ENCODE measurements at places on chromosomes 2 and 18.
A peak's percentile ranks its signal among the peaks of the same experiment; 100 is the strongest.

- H3K4me1 ChIP-seq = no peaks in the 10 kb centered on the region
- DNase-seq = no peak
- peaks cover 27% of the 10 kb centered on the region for H3K36me3 ChIP-seq
- H3K27me3 ChIP-seq = no peaks in the 10 kb centered on the region
- no peak overlapping the region for H3K27ac ChIP-seq
These were observed 17.6 kb downstream of the MYL12B start for GRCh38 chr18:3279201-3280185.

DNA sequence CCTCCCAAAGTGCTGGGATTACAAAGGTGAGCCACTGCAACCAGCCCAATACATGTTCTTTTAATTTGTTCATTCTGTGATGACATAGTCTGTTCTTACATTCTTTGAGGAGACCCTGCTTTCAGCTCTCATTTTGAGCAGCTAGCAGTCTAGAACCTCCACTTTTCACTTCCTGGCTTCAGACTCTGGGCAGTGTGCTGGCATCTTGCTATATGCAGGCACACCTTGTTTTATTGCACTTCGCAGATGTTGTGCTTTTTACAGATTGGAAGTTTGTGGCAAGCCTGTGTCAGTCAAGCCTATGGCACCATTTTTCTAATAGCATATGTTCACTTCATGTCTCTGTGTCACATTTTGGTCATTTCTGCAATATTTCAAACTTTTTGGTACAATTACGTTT lies 72.4 kb downstream of the PRKCE start:
- no peak overlapping the region for H3K4me3 ChIP-seq
- no peak overlapping the region for H3K27ac ChIP-seq
- no peaks in the 10 kb centered on the region for H3K36me3 ChIP-seq
- no peak for DNase-seq
- H3K27me3 ChIP-seq = no peaks in the 10 kb centered on the region

GRCh38 chr18:48928787-48929186 lies 22.0 kb downstream of the SMAD7 start:
- DNase-seq = peak; percentile 89
- peaks cover 97% of the 10 kb centered on the region for H3K4me1 ChIP-seq
- H3K27me3 ChIP-seq = no peaks in the 10 kb centered on the region
- no peaks in the 10 kb centered on the region for H3K36me3 ChIP-seq
- H3K4me3 ChIP-seq = peak overlapping the region; percentile 15

DNA sequence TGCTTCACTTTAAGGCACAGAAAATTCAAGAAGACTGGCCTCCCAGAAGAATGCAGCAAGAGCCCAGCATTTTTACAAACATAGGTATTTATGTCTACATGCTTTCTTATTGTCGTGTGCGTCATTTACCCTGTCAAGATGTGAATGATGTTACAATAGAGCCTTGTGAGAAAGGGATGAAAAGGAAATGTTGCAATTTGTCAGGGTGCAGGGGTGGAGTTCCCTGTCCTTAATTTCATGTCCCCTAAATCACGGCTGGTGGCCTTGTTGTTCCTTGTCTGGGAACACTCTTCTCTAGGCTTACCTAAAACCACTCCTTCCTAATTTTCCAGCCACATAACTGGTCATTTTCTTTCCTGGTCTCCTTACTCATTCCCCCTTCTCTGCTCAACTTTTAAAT lies 194.2 kb downstream of the TXNL1 start:
- DNase-seq = no peak
- no peaks in the 10 kb centered on the region for H3K27me3 ChIP-seq
- no peaks in the 10 kb centered on the region for H3K4me1 ChIP-seq
- no peak overlapping the region for H3K4me3 ChIP-seq

DNA sequence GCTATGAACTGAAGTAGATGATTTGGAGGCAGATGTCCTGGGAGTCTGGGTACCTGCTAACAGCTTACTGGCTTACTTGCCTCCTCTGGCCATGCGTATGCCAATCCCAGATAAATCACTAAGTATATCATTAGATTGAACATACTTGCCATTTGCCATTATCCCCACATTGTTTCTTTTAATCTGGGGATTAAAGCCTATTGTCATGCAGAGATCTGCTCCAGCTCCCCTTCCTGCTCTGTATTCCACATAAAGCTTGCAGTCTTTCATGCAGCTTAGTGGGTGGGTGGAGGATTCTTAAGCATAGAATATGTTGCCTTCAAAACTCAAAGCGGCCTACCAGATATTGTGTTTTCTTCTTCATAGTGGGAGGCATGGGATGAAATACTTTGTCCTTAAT lies 311.8 kb upstream of the MMADHC start:
- DNase-seq = no peak
- no peaks in the 10 kb centered on the region for H3K4me1 ChIP-seq
- H3K27ac ChIP-seq = no peak overlapping the region
- H3K4me3 ChIP-seq = no peak overlapping the region

- no peak for DNase-seq
- no peaks in the 10 kb centered on the region for H3K27me3 ChIP-seq
- no peak overlapping the region for H3K4me3 ChIP-seq
- H3K4me1 ChIP-seq = no peaks in the 10 kb centered on the region
- H3K27ac ChIP-seq = no peak overlapping the region
- H3K36me3 ChIP-seq = peaks cover 1% of the 10 kb centered on the region
These were observed 66.0 kb upstream of the FAM136A start for GRCh38 chr2:70367722-70368323.

DNA sequence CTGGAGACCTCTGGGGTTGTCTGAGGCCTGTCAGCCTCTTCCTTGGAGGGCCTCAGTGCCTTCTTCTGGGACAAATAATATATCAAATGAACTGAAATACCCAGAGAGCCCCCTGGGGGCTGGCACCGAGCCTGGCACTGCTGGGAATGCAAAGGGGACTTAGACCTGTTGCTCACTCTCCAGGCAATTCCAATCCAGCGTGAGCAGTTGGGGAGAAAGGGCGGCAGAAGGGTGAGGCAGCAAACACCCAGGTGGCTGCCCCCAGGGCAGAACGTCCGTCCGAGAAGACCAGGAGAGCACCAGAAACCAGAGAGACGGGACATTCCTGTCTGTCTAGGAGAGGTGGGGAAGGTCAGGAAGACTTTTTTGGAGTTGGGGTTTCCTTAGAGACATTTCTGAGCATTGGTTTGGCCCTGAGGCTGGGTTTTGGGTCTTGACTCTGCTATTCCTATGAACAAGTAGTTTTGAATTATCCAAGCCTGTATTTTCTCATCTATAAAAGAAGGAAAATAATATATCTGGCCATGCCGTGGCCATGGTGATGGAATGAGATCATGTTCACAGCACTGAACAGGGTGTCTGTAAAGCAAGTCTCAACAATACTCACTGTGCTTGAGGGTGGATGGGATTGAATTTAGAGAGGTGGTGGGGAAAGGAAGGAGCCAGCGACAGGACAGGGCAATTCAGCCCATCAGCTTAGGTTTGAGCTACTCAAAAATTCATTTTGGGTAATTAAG lies 44.3 kb upstream of the ZBTB7C start:
- H3K27me3 ChIP-seq = no peaks in the 10 kb centered on the region
- no peak overlapping the region for H3K4me3 ChIP-seq
- peaks cover 40% of the 10 kb centered on the region for H3K4me1 ChIP-seq
- no peaks in the 10 kb centered on the region for H3K36me3 ChIP-seq

DNA sequence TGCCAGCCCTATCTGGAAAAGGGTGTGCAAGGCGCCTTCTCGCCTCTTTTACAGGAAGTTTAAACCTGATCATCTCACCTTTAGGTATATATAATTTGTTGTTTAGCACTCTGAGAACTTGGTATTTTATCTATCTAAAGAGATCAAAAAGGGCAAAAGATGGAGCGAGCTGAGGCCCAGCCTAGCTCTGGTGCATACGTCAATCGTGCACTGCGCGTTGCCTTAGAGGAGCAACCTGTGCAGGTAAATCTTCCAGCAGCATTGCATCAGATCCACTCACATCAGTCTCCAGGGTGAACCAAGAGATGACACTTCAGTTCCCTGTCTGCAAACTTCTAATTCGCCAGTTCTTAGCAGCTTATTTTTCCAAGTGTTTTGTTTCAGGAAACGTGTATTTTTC lies 15.4 kb downstream of the BCL11A start:
- no peaks in the 10 kb centered on the region for H3K36me3 ChIP-seq
- DNase-seq = no peak
- no peaks in the 10 kb centered on the region for H3K27me3 ChIP-seq
- no peaks in the 10 kb centered on the region for H3K4me1 ChIP-seq
- no peak overlapping the region for H3K4me3 ChIP-seq
- H3K27ac ChIP-seq = no peak overlapping the region

DNA sequence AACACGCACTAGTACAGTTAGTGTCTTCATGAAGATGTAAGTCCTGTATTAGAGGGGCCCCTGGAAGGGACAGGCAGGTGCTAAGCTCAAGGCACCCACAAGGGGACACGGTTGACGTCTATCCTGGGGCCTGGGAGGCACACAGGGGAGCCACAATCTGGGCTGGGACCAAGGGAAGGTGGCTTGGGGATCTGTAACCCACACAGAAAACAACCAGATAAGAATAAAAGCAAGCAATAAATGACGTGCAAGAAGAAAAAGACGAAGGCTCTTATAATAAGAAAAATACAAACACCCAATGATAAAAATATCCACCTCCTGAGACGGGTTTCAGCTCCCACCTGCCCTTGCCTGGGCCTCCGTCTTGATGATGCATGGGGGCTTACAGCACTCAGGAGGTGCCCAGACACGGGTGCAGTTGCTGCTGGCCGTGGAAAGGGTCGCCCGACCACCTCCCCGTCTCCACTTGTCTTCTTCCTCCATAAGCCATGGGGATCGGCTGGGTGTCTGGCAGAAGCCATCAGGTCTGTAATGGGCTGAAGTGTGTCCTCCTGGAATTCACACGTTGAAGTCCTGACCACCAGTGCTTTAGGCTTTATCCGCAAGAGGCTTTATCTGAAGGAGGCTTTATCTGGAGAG lies 73.9 kb downstream of the TWIST2 start:
- no peak overlapping the region for H3K27ac ChIP-seq
- no peaks in the 10 kb centered on the region for H3K27me3 ChIP-seq
- no peak for DNase-seq
- no peaks in the 10 kb centered on the region for H3K4me1 ChIP-seq

- H3K27me3 ChIP-seq = no peaks in the 10 kb centered on the region
- no peak overlapping the region for H3K4me3 ChIP-seq
- DNase-seq = no peak
- H3K4me1 ChIP-seq = no peaks in the 10 kb centered on the region
These were observed 246.7 kb upstream of the EPAS1 start for GRCh38 chr2:46050489-46050888.

GRCh38 chr2:26887151-26887550 lies 39.2 kb downstream of the DPYSL5 start:
- no peaks in the 10 kb centered on the region for H3K36me3 ChIP-seq
- no peak for DNase-seq
- H3K4me3 ChIP-seq = no peak overlapping the region
- no peaks in the 10 kb centered on the region for H3K4me1 ChIP-seq
- H3K27me3 ChIP-seq = no peaks in the 10 kb centered on the region

DNA sequence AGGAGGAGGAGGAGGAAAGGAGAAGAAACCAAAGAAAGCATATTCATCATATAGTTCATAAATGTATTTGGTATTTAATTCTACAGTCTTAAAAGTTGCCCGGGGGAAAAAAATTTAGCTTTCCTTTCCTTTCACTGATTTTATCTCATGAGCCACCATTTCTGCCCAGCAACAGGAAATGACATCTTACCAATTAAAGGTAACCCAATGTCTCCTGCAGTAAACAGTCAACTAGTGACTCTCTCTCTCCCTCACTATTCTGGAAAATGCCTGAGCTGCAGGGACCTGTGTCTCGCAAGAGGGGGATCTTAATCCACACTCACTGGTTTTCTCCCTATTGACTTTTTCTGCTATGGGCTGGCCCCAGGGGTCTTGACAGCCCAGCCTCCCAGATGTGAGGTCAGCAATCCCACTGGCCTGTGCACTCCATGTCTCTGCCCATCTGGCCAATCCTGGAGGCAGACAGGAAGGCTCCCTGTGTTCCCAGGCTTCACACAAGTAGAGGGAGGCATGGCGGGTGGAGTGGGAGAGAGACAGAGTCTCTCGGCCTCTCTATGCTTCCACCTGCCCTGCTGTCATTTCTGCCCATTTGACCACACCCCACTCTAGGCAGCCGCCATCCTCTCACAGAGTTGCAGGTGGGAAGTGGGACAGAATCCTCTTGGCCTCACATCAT lies 85.4 kb upstream of the CABLES1 start:
- H3K36me3 ChIP-seq = no peaks in the 10 kb centered on the region
- peaks cover 17% of the 10 kb centered on the region for H3K4me1 ChIP-seq
- H3K27me3 ChIP-seq = no peaks in the 10 kb centered on the region
- no peak overlapping the region for H3K27ac ChIP-seq
- H3K4me3 ChIP-seq = peak overlapping the region; percentile 18

DNA sequence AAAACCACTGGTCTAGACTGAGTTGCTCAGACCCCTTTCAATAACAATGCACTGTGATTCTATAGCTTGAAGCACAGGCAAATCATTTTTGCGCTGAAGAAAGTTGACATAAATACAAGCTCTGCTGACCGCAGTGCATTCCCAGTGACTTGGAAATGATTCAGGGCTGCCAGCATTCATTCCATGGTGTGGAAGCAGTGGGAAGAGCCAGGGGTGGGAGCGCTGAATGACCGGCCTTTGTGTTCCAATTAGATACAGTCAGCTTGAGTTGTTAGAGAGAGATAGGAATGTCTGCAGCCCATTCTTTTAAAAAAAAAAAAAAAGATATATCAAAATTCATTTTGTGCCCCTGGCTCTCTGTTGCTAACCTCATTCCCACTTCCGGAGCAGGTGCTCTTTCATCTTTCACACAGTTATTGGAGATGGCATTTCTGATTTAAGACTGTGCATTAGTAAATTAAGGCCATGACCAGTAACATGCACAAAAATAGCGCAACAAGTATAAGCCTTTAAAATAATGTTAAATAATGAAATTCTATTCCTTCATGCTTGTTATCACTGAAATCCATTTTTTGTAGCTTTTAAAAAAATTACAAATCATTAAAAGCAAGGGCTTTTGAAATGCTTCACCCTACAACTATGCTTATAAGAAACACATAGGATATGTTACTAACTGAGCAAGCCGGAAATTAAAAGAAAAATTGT lies 59.4 kb upstream of the CTLA4 start:
- H3K27me3 ChIP-seq = no peaks in the 10 kb centered on the region
- no peaks in the 10 kb centered on the region for H3K36me3 ChIP-seq
- peaks cover 77% of the 10 kb centered on the region for H3K4me1 ChIP-seq
